CD8-positive, alpha-beta memory T cell (primary cell): ENCODE measurements at places on chromosomes 16 and 17.

DNA sequence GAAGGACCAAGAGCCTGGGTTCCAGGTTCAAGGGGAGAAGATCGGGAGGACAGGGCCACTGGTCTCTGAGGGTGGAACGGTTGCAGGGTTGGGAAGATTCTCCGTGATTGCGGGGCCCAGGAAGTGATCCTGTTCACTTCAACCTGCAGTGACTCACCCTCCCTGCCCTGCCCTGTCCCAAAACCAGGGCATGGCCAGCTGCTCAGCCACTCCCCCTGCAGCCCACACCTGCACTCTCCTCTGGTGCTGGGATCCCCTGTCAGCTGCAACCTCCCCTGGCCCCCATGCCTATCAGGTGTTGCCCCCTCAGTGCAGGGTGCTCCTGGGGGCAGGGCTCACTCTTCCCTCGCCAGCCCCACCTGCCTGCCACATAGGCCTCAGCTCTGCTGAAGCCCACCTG is 1.1 kb downstream of the RUNDC3A start:
- H3K27me3 ChIP-seq, result peaks cover 18% of the 10 kb centered on the region
- H3K4me3 ChIP-seq, result no peak overlapping the region
- H3K4me1 ChIP-seq, result peaks cover 16% of the 10 kb centered on the region
- no peak overlapping the region for H3K27ac ChIP-seq
- no peaks in the 10 kb centered on the region for H3K36me3 ChIP-seq

GRCh38 chr16:85266857-85267256 is 154.6 kb upstream of the CIBAR2 start:
- DNase-seq, result no peak
- H3K4me3 ChIP-seq, result no peak overlapping the region
- H3K4me1 ChIP-seq, result no peaks in the 10 kb centered on the region
- no peaks in the 10 kb centered on the region for H3K27me3 ChIP-seq

DNA sequence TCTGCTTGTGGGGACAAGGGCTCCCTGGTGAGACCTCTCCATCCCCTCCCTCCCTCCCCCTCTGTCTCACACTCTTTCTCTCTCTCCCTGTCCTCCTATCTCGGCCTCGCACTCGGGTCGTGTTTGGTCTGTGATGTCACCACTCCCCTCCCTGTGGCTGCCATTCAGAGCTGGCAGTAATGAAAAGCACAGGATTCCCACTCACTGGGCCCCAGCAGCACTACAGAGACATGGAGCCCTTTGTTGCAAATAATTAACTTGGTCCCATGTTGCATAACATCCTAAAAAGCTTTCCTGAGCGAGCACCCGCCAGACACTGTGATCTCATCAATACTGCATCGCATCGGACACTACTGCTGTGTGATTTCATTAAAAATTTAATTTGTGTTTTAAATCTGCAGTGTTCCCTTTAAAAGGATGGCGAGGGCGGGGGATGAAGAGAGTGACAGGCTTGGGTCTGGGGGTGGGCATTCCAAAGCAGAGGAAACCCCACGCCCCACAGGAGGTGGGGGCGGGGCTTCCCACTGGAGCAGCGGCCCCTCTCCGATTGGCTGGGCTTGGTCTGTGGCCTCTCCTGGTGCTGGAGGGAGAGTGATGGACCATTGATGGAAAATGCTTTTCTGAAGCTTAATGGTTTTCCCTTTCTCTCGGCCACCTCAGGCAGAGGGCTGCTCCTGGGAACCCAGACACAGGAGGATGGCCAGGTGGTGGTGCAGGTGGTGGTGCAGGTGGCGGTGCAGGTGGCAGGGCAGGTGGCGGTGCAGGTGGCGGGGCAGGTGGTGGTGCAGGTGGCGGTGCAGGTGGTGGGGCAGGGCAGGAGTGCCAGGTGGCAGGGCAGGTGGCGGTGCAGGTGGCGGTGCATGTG is 15.3 kb upstream of the NPTX1 start:
- H3K27me3 ChIP-seq, result peaks cover 5% of the 10 kb centered on the region
- no peaks in the 10 kb centered on the region for H3K4me1 ChIP-seq
- no peaks in the 10 kb centered on the region for H3K36me3 ChIP-seq
- no peak overlapping the region for H3K4me3 ChIP-seq
- DNase-seq, result no peak

- H3K27me3 ChIP-seq, result no peaks in the 10 kb centered on the region
- H3K27ac ChIP-seq, result no peak overlapping the region
Observed at GRCh38 chr17:51765282-51766135, 393.0 kb downstream of the CA10 start.

GRCh38 chr16:67165121-67166078 is 855 bp downstream of the HSF4 start:
- peaks cover 73% of the 10 kb centered on the region for H3K27me3 ChIP-seq
- H3K4me3 ChIP-seq, result no peak overlapping the region
- no peaks in the 10 kb centered on the region for H3K36me3 ChIP-seq
- peaks cover 56% of the 10 kb centered on the region for H3K4me1 ChIP-seq
- no peak overlapping the region for H3K27ac ChIP-seq
